ENCODE measurements at places on chromosomes 5 and 9.

DNA sequence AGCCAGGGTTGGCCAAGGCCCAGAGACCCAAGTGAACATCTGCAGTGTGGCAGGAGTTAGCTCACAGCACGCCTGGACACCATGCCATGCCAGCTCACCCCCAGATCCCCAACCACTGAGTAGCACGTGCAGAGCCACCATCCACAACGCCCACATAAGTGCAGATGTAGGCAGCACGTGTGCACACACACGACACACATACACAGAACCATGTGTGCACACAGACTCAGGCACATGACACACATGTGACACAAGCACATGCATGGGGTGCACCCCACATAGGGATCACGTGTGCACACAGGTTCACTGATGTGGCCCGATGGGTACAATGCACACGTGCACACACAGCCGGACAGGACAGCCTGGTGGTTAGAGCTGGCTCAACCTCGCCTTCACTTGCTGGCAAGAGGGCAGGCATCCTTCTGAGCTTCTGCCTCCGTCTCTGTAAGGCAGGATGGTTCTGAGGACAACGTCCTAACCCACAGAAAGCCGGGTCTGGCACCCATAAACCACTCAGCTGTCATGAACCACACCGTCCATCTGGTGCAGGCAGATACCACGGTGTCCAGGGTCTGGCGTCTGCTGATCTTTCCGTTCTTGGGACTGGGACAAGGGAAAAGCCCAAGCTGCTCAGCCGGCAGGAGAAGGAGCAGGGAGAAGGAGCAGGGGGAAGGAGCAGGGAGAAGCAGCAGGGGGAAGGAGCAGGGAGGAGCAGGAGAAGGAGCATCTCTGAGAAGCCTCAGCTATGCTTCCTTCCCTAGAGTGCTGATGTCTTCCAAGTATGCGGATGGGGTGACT, 12.0 kb downstream of the LRRC26 start:
- DNase-seq: no peak

- DNase-seq: no peak
Measured at GRCh38 chr5:35640623-35641022, 23.0 kb downstream of the SPEF2 start.

- no peak for DNase-seq
Measured at GRCh38 chr5:173012882-173013281, 29.3 kb downstream of the ATP6V0E1 start.

GRCh38 chr5:169590602-169591001, 7.0 kb downstream of the SPDL1 start:
- no peak for DNase-seq

- DNase-seq: peak; percentile 18
Measured at GRCh38 chr5:2817031-2817603, 65.6 kb upstream of the IRX2 start.

- no peak for DNase-seq
Measured at GRCh38 chr9:35517552-35518224, 27.8 kb downstream of the RUSC2 start.

DNA sequence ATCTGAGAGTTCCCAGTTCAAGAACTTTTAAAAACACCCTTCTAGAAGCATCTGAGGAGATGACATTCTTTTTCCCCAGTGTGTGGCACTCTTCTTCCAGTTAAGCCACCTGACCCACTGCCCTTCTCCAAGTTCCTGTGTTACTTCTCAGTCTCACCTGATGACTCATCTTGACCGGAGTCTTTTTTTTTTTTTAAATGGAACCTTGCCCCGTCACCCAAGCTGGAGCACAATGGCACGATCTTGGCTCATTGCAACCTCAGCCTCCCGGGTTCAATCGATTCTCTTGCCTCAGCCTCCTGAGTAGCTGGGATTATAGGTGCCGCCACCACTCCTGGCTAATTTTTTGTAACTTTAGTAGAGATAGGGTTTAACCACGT, 224.1 kb upstream of the DAB2 start:
- DNase-seq: no peak

DNA sequence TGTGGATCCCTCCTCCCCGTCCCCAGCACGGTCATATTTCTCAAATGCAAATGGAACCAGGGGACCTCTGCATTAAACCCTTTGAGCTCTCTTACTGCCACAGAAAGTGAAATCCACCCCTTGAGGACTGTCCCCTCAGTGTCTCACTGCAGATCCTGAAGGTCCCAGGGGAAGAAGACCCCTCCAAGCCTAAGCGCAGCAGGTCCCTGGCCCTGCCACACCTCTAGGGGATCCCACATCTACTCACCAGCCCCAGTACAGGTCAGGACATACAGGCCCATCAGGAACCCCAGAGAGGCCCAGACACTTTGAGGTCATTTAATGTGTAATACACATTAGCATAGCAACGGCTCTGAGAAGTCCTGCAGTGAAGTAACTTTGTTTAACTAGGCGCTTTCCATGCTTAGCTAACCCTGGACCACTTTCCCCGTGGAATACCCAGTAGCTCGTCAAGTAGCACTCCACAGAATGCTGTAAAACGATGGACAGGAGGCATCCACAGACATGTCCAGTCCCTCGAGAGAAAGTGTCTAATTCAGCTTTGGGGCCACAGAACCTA, 54.7 kb upstream of the ALDH1B1 start:
- DNase-seq: no peak

- DNase-seq: no peak
Measured at GRCh38 chr5:132447196-132447595, 43.4 kb downstream of the IRF1 start.

- no peak for DNase-seq
Measured at GRCh38 chr5:16709691-16710433, 93.1 kb upstream of the RETREG1 start.

DNA sequence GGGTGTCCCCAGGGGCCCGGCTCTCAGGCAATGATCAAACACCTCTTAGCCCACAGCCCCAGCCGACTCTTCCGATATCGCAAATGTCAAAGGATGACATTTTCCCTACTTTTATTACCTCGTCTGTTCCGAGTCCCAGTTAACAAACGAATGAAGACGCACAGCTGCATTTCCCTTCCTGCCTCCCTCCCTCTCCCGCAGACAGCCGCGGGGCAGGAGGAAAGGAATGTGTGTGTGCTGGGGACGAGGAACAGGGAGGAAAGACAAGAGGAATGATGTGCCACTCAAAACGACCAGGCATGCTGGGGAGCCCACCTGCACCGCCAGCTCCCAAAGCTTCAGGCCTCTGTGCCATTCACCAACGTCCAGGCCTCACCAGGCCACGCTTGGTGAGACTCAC, 125.9 kb upstream of the SARDH start:
- DNase-seq: no peak

DNA sequence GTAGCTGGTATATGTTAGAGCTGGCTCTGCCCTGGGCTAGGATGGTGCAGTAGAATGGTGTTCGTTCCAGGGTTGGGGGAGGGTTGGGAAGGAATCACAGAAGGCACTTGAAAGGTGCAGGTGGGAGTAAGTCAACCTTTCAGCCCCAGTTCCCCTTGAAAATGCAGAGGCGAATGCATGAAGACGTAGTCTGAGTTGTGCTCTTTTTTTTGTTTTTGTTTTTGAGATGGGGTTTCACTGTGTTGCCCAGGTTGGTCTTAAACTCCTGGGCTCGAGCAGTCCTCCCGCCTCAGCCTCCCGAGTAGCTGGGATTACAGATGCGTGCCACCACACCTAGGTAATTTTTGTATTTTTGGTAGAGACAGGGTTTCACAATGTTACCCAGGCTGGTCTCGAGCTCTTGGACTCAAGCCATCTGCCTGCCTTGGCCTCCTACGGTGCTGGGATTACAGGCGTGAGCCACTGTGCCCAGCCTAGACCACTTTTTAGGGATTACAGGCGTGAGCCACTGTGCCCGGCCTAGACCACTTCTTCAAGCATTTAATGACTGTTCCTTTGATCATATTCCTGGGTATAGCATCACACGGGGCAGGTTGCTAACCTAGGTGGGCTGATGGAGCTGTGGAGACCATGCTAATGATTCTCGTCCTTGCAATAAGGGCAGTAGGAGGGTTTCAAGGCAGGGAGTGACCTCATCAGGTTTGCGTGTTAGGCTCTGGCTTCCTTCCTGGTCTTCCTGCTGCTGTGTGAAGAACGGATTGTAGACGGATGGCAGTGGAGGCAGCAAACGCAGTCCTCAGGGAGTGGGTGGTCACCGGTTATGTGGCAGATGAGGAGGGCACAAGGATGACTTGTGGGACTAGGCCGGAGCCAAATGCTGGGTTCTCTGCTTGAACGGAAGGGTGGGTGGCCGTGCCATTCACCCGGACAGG, 13.7 kb downstream of the EHMT1 start:
- no peak for DNase-seq

DNA sequence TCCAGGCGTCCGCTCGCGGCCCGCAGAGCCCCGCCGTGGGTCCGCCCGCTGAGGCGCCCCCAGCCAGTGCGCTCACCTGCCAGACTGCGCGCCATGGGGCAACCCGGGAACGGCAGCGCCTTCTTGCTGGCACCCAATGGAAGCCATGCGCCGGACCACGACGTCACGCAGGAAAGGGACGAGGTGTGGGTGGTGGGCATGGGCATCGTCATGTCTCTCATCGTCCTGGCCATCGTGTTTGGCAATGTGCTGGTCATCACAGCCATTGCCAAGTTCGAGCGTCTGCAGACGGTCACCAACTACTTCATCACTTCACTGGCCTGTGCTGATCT, 294 bp downstream of the ADRB2 start:
- no peak for DNase-seq

DNA sequence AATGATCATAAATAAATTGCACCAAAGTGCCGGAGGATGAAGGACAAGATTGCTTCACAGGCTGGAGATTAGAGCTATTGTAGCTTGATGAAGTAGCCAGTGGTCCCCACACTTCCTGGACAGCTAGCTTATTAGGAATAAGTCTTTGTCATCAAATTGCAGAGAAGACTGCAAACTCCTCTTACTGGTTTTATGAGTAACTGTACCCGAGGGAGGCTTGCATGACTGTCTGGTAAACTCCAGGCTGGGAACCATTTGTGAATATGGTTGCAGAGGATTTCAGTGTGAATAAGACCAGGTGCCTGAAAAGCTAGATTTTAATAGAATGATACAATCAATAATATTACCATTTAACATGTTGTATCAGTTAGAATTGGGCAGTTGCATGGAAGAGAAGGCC, 36.5 kb upstream of the SEMA5A start:
- DNase-seq: no peak

DNA sequence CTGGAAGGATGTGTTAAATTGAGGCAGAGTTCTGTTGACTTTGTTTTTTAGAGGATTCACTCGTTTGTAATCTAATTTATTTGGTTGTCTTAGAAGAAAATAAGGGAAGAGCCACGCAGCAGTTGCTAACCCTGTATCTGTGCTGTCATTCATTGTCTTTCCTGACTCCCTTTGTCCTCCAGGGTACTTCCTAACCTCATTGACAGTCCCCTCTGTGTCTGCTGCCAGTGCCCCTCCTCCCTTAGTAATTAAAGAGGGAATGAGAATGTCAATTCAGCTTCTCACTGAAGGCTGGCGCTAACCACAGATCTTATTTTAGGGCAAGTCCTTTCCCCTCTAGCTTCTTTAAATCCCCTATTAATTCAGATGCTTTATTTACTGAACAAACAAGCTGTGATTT, 84.0 kb downstream of the MAST4 start:
- no peak for DNase-seq

DNA sequence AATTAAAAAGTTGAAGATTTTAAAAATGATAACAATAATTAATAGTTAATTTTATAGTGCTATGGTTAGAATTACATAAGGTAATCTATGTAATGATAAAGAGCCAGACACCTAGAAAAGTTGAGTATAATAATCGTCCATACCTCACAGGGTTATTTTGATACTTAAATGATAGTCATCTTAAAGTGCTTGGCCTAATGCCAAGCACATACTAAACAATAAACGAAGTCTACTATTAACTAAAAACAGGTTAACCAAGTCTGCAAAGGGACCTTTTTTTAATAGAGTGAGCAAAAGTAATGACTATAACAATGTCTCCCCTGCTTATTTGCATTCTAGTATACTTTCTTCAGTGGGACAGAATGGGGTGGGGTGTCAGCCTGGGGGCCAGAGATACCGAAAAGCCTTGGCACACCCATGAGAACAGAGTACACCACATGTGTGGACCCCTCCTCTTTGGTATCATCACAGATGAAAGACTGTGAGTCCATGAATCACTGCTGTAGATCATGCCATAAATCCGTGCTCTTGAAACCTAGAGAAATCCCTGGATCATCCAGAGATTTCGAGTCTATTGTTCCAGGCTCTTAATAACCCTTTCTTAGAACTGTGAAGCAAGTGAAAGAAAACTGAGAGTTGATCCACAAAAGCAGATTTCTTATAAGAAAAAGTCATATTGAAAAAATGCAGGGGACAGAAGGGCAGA, 249.5 kb downstream of the PRELID2 start:
- no peak for DNase-seq

DNA sequence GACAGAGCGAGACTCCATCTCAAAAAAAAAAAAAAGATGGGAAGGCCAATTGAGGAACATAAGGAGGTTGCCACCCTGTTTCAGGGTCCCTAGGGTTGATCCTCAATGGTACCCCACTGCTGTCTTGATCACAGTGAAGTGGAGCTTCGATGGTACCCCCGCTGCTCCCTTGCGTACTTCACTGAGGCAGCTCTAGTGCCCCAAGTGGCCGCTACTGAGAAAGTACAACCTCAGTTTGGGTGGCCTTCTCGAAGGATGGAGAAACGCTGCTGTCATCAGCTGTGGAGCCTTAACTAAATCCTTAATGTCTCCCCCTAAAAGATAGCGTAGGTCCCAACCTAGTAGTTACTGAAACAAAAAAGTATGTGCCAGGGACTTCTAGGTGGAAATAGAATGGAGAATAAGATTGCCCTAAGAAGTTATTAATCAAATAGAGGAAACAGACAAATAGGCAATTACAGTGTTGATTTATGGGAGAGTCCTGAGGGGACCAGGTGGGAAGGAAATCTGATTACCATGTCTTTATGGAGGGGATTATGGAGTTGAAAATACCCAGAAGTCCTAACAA, 6.3 kb downstream of the TESK1 start:
- DNase-seq: no peak

- no peak for DNase-seq
Measured at GRCh38 chr5:168341178-168341577, 49.7 kb downstream of the WWC1 start.

DNA sequence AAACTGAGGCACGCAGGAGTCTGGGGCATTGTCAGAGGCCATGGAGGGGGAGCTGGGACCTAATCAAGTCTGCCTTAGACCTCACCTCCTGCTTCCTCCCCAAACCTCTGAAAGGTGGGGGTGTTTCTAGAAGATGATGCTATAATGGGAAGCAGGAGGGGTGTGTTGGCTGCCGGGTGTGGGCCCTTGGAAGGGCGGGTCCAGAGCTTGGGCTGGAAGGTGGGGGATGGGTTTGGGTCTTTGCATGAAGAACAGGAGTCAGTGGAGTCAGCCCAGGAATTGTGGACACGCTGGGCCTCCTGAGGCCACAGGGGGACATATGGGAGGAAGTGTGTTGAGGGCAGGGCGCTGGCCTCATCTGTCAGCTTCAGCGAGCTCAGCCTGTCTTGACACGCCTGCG, 101.0 kb upstream of the FCN2 start:
- DNase-seq: no peak

- no peak for DNase-seq
Measured at GRCh38 chr9:34451545-34451944, 6.8 kb downstream of the FAM219A start.

GRCh38 chr5:124572971-124573370, 173.5 kb downstream of the ZNF608 start:
- no peak for DNase-seq

GRCh38 chr9:88258024-88258423, 119.7 kb upstream of the SPATA31C2 start:
- DNase-seq: no peak

GRCh38 chr5:172561151-172561550, 79.9 kb upstream of the NEURL1B start:
- DNase-seq: no peak

GRCh38 chr5:169085212-169085611, 215.7 kb downstream of the SLIT3 start:
- no peak for DNase-seq
